Inflammatory macrophage (primary cell): ENCODE measurements at places on chromosomes 6 and 20.
A peak's percentile ranks its signal among the peaks of the same experiment; 100 is the strongest.

GRCh38 chr6:154478021-154478700, 32.3 kb downstream of the CNKSR3 start:
- peak; percentile 81 for DNase-seq

GRCh38 chr20:57450419-57450818, 59.2 kb downstream of the RBM38 start:
- peak; percentile 93 for DNase-seq

DNA sequence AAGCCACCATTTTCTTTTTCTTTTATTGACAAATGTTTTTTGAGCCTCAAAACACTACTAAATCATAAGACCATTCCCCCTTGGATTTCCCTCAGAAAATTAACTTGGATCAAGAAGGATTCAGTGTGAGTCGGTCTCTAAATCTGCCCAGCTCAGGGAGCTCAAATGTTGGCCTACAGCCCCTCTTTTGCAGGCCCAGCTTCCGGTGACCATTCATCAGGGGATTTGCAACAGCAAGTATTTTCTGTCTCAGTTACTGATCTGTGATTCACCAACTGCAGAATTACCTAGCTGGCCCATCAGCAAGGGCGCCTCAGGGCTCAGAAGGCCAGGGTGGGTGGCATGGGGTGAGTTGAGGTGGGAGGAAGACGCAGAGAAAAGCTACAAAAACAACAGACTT, 318.1 kb downstream of the CDC5L start:
- no peak for DNase-seq

GRCh38 chr6:138923561-138923960, 64.5 kb downstream of the REPS1 start:
- no peak for DNase-seq

GRCh38 chr6:16184551-16184950, 53.8 kb upstream of the GMPR start:
- no peak for DNase-seq

GRCh38 chr6:135088281-135088680, 33.7 kb upstream of the HBS1L start:
- DNase-seq, result peak; percentile 34

GRCh38 chr6:99344289-99344688, 5.2 kb downstream of the FAXC start:
- no peak for DNase-seq

GRCh38 chr6:84428300-84428907, 201.0 kb upstream of the CEP162 start:
- DNase-seq, result peak; percentile 29

GRCh38 chr20:23153696-23154341, 67.7 kb upstream of the CD93 start:
- no peak for DNase-seq

DNA sequence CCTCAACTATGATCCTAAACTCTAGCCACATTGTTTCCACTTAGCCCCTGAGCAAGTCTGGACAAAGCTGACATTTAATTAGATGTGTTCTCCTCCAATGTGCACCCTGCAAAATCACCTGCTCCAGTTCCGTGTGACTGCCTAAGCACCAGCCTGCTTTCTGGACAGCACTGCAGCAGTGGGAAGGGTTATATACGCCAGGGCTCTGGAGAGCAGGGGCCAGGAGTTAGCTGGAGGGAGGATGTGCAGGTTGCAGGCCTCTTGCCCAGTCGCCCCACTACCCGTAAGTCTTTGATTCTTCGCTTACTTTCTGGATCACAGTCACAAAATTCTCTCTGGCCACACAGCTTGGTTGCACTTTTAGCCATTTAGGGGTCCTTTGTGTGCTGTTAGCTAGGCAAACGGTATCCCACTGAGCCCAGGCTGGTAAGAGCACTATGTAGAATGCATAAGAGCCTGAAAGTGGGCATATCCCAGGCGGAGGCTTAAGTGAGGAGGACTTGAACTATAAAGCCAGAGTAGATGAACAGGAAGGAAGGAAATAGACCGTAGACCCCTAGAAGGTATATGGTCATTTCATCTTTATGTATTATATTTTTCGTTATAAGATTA, 10.7 kb upstream of the PLEKHG1 start:
- no peak for DNase-seq

DNA sequence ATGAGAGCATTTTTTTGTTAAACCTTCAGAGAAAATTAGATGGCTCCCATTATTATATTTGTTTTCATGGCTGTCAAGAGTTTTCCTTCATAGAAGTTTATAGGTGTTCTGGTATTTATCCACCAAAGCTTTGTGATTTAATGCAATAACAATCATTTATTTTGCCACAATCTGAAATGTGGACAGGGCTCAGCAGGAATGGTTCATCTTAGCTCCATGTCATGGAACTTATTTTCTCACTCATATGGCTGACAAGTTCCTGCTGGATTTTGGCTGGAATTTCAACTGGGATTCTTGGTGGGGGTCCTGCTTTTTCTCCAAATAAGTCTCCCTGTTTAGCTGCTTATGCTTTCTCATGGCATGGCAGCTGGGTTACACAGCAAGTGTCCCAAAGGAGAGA, 876.7 kb downstream of the QKI start:
- DNase-seq, result no peak

DNA sequence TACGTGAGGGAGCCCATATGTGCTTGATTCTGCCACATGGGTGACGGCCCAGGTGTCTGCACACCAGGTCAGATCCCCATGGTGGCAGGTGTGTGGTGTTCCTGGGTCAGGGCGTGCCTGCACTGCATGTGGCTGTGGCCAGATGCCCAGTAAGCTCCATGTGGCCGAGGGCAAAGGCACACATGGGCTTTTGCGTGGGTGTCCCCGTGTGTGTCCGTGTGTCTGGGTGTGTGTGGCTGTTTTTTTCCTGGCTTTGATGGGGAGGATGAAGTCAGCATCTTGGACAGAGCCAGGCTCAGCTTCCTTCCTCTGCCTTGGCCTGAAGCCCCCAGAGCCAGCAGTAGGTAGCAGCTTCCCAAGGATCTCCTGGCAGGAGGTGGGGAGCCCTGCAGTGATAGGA, 1.5 kb upstream of the TNXB start:
- no peak for DNase-seq

DNA sequence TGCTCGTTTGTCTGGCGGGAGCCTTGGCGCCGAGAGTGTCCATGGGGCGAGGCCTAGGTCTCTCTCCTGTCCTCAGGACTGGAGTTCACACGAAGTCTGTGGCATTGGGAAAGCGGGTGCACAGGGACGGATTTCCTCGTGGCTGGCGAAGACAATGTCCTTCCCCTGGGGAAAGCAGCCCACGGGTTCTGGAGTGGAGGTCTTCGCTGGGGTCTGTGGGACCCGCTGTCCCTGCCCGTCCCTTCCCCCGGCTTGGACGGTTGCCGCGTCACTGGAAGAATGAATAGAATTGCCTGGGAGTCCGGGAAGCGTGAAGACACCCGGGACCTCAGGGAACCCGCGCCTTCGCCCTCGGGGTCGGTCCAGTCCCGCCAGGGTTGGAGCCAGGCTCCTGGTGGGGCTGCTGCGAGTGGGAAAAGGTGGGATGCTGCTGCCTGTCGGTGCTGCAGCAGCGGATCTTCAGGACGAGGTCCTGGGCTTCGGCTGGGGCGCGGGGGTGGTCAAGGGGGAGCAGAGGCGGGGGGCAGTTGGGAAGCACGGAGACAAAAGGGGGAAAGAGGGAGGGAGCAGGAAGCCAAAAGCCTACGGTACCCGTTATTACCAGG, 441.8 kb upstream of the DEFB115 start:
- DNase-seq, result no peak

DNA sequence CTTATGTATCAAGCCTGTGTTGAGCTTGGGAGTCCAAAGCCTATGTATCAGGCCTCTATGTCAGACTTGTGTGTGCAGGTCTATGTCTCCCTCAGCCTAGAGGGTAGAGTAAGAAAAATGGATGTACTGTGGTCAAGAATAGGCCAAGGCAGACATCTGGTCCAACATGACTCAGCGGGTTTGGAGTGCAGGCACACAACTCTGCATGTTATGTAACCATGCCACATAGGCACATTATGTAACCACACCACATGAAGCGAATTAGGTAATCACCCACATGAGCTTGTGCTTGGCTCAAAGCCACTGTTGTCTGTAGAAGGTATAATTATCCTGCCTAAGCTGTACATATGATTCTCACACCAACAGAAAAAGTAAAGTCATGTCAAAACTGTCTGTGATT, 1190.5 kb upstream of the EYS start:
- peak; percentile 31 for DNase-seq

DNA sequence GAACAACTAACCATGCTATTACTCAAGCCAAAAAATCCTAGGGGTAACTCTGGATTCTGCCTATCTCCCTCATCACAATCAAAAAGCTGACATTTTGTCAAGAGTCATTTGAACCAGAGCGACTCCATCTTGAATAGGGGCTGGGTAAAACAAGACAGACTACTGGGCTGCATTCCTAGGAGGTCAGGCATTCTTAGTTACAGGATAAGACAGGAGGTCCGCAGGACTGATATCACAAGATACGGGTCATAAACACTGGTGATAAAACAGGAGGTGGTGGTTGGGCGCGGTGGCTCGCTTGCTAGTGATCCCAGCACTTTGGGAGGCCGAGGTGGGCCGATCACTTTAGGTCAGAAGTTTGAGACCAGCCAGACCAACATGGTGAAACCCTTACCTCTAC, 32.2 kb downstream of the C6orf52 start:
- DNase-seq, result no peak

DNA sequence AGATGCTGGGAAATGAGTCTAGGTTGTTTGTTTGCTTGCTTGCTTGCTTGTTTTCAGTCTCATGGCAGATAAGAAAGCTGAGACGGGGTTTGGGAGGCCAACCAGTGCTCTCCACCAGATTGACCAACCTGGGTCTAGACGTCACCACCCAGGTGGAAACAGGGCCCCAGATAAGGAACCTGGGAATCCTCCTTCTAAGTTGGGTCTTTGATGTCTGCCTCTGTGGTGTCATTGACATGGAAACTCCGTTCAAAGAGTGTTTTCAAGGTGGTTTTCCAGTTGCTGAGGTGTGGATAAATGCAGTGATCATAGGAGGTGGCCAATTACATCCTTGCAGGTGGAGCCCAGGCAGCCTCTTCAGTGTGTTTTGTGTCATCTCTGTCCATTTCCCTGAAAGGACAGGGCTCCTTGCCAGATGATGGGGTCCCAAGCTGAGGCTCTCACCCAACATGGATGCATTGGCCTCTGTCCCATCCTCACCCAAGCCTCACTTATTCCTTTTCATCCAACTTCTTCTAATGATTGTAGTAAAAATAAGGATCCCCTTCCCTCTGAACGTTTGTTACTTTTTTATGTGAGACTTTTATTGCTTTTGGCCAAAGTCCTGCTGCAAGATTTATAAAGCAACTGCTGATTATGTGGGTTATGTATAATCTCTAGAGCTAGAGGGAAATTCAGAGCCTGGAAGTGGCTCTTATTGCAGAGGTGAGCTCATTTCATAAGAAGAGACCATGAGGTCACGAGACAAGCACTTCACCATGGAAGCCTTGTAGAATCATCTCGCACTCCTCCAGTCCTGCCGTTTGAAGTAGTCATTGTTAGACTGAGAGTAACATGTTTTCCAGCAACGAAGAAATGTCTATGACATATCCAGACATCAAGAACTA, 32.0 kb upstream of the SYNDIG1 start:
- DNase-seq, result no peak

DNA sequence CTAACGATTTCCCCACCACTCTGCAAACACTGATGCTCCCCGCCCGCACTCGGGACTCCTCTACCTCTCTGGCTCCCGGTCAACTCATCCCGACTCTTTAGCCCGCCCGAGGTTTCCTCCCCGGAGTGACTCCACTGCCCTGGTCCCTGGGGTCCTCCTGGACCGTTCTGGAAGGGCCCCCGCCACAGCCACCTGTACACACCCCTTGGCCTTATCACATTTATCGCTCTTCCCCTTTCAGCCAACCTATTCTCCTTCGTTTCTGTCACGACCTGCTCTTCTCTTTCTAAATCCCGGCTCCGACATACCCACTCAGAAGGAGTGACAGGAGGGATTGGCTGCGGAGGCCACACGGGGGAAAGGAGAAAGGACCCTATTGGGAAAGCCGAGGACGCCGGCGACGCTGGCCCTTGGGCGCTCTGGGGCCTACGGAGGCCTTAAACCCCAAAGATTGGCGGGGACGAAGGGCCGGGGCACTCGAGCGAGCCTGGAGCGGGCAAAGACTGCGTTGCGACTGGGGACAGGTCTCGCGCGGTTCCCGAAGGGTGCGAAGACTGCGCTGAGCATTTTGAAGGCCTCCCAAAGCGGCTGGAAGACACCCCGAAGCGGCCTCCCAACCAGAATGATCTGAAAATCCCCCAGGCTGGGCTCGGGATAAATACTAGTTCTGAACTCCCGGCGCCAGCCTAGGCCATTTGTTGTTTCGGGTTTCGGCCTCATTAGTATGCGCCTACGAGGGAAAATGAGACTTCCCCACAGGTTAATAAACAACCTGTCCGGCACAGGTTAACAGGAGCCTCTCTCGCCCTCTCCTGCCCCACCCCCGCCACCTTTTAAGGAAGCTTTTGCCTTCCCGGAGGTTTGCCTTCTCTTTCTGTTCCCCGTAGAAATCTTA, 9.2 kb downstream of the SIM1 start:
- DNase-seq, result no peak

DNA sequence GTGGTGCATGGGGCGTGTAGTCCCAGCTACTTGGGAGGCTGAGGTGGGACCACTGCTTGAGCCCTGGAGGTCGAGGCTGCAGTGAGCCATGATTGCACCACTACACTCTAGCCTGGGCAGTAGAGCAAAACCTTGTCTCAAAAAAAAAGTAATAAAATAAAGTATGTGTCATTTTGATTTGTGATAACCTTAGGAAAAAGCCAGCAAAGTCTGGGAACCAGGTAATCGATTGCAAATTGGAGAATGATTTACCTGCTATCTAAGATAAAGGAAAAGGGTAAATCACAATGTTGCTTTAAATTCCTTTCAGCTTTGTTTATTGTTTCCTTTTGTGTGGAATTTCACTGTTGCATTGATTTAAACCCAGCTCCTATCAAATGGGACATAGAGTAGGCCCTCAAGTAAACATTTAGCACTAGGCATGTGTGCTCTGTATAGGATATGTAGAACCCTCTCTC, 59.0 kb downstream of the SGK1 start:
- DNase-seq, result no peak

DNA sequence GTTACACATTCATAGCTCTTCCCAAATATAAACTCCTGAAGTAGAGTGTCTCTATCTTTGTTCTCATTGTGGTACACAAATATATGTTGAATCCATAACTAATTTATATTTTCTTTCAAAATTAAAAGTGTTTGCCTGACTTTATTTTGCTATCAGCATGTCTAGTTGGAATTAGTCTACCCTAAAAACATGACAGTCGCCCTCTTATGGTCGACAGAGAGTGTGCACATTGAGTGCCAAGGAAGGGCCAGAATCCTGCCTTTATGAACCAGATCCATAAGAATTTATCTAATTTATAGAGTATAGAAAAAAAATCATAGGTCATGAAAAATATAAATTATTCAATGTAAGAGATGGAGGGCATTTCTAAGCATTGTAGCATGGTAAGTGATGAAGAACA, 12.3 kb upstream of the DEFB112 start:
- no peak for DNase-seq

GRCh38 chr20:37687478-37687805, 6.4 kb upstream of the CTNNBL1 start:
- no peak for DNase-seq

- no peak for DNase-seq
Measured at GRCh38 chr6:53394704-53395103, 46.0 kb upstream of the ELOVL5 start.

GRCh38 chr6:169890901-169891300, 139.5 kb downstream of the ERMARD start:
- no peak for DNase-seq
